ENCODE measurements at places on chromosomes 5 and 9.

DNA sequence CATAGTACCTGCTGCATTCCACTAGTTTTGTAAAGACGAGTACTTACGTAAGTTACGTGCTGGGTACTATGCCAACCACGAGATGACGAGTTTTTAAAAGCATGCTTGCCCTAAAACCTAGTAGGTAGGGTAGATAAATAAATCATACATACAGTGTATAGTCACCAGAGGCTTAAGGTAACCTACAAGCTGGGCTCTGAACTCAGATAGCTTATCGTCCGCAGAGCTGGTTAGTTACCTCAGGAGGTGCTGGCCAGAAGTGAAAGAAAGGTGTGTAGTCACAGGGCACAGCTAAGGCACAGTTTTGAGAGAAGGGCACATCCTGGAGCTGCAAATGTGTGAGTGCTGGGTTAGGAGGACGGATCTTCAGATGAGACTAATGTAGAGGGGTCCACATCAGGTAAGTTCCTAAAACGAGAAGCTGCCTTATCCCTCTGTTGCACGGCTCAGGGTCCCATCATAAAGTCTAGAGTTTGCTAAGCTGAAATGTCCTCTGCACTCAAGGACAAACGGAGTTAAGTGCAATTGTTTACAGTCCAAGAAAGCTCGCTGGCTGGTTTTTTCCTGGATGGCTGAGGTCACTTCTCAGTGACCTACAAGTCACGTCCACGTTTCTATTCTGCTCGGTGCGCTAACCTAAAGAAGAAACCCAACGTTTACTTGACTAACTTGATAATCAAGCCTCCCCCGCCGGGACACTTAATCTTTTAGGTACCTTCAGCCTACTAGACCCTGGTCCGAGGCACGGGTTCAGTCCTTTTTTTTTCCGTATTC lies 1.1 kb upstream of the SNX24 start:
- no peak for DNase-seq

- DNase-seq: no peak
These were observed 46.7 kb downstream of the IL31RA start for GRCh38 chr5:55897905-55898304.

GRCh38 chr5:65126542-65127069 lies 355.1 kb downstream of the ADAMTS6 start:
- no peak for DNase-seq

- DNase-seq: no peak
These were observed at the start of gene TNFSF15 for GRCh38 chr9:114805670-114806525. TNFSF15 (minus strand) TSS chr9:114806039; CDS start chr9:114806012, 27 bp downstream.

DNA sequence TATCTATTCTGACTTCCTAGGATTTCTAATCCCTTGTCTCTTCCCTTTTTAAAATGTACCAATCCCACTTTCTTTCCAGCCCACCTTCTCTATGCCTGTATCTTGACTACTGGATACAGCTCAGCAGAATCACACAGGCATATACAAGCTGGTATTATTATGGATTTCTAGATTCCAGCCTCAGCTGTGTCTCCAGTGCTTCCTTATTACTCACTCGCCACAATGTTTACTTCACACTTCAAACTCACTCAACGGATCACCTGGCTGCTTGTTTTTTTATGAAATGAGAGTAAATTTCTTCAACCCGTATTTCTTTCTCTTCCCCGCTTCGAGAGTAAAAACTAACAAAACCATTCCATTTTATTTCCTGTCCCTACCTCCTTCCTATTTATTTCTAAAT lies 38.8 kb downstream of the CWC27 start:
- DNase-seq: no peak

All from T-helper 17 cell (primary cell).